ENCODE measurements at places on chromosomes 4 and X.

- no peak for DNase-seq
These were observed 38.5 kb upstream of the PROM1 start for GRCh38 chr4:16122308-16122711.

- DNase-seq = no peak
These were observed 72.4 kb upstream of the KLHL13 start for GRCh38 chrX:118189000-118189399.

DNA sequence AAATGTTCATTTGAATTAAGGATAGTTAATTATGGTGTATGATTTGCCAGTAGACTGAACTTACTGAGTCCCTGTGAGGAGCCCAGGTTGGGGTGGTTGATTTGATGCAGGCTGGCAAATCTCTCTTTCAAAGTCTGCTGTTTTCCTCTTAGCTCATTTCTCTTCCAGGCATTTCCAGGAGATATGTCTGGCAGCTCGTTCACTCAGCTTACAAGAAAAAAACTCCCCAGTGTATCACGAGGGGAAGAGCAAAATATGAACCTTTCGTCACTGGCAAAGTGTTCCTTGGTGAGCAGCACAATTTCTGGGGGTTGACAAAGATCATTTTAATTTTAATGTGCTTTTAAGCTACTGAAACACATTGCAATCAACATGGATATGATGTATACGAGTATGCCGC lies 244.2 kb downstream of the CBLL2 start:
- no peak for DNase-seq

- no peak for DNase-seq
These were observed 597.2 kb downstream of the GALNTL6 start for GRCh38 chr4:172410363-172410762.

- no peak for DNase-seq
These were observed 102.7 kb downstream of the PHOX2B start for GRCh38 chr4:41645728-41646390.

- peak; percentile 26 for DNase-seq
These were observed 421.7 kb upstream of the HTR2C start for GRCh38 chrX:114162068-114162735.

DNA sequence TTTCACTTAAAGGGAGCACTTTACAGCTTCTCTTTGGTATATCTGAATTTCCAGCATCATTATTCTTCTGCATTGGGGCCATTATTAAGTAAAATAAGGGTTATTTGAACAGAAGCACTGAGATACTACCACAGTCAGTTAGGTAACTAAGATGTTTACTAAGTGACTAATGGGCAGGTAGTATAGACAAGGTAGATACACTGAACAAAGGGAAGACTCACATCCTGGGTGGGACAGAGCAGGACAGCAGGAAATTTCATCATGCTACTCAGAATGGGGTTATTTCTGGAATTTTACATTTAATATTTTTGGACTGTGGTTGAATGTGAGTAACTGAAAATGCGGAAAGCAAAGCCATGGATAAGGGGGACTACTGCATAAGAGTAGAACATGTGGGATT lies 316.0 kb downstream of the CCSER1 start:
- no peak for DNase-seq

DNA sequence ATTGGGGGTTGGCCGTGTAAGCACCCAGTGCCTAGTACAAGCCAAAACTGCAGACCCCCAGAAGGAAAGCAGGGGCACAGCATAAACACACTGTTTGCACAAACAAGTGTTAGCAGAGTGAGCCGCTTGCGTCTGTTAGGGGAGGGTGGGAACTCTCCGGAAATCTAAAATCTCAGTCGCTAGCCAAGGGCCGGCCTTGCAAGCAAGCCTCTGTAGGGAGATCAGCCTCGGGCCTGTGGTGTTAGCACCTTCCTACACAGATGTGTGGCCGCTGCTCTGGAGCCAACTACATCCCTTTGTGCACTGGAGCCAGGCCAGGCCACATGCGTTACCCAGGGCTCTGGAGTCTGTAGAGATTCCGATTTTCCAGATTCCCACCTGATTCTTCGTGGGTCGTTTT lies 67.1 kb downstream of the GPR143 start:
- DNase-seq = no peak

- no peak for DNase-seq
These were observed 35.2 kb upstream of the LPAR4 start for GRCh38 chrX:78712336-78712735.

DNA sequence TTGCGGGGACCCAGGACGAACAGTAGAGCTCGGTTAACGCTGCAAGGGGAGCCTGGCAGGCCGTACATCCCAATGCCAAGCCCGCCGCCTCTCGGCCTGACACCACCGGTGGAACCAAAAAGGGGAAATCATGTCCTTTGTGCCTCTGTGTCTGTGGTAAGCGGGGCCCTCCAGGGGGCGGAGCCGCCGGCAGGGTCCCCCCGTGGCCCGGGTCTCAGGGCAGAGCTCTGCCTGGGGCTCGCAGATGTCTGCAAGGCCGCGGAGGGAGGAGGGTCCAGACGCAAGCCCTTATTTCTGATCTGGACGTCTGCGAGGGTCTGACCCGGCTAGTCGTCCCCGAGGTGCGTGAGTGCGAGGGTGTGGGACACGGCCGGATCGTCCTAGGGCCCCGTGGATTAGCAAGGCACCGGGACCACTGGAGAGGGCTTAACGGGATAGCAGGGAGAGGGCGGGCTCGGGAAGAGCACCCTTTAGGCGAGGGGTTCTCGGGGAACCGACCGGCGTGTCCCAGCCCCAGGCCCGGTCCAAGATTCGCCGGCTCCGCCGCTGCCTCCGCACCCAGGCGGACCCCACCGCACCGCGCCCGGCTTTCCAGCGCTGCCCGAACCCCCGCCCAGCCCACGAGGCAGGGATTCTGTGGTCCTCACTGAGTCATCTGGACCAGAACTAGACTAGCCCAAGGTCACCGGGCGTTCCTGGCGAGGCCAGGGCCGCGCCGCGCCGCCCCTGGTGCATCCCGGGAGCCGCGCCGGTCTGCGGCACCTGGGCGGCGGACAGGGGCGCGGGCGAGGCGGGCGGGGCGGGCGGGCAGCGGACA lies 863 bp upstream of the FAM193A start:
- peak; percentile 86 for DNase-seq

DNA sequence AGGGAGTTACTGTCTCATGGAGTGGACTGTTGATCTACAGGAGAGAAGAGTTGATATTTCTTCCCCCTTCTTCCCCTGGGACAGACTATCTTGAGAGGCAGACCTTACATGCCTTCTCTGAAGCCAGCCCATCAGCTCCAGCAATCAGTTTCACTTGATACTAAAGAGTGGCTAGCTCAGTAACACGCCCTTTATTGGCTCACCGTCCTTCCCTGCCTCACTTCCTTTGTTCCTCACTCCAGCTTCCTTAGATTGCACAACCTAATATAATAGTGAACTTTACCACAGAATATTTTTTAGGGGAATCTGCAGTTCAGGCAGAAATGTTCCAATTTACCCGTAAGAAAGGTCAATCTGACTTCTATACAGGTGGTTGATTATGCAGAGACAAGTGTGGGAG lies 128.1 kb upstream of the NDP start:
- no peak for DNase-seq

DNA sequence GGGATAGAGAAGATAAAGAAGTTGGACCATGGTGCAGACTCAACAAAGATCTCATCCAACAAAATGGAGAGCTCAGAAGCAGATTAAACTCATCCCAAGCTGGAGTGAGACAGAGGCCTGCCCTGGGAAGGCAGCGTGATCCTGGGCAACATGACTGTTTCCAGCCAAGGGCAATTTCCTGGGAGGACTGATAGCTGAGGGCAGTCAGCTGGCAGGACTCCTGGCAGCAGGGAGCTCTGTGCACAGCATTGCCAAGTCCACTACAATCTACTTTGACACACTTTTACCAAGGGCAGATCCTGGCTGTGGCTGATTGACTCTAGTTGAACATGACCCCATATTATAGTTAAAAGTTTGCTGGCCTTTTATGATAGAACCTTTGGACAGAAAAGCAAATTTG lies 357.3 kb upstream of the RASGEF1B start:
- no peak for DNase-seq

- no peak for DNase-seq
These were observed 380.4 kb downstream of the PCDH7 start for GRCh38 chr4:31100536-31100935.

DNA sequence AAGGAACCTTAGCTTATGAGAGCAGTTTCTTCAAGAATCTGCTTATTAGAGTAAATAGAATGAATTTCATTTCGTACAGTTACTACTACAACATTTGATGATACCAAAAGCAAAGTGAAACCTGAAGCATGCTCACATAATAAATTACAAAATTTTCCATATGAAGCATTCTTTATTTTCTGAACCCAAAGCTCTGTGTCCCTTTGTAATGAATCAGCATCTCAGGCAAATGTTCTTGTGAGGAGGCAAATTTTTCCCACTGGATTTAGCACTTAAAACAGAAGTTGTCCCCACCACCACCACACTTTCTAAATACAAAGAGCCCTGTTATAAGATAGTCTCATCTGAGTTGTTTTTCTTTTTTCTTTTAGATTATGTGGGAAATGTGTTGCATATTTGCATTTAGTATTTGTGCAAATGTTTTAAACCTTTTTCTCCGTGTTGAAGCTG lies 70.7 kb upstream of the NFKB1 start:
- no peak for DNase-seq

GRCh38 chr4:110172972-110173371 lies 25.4 kb downstream of the ELOVL6 start:
- no peak for DNase-seq

- DNase-seq = no peak
These were observed 76.7 kb downstream of the TMEM131L start for GRCh38 chr4:153542834-153543233.

DNA sequence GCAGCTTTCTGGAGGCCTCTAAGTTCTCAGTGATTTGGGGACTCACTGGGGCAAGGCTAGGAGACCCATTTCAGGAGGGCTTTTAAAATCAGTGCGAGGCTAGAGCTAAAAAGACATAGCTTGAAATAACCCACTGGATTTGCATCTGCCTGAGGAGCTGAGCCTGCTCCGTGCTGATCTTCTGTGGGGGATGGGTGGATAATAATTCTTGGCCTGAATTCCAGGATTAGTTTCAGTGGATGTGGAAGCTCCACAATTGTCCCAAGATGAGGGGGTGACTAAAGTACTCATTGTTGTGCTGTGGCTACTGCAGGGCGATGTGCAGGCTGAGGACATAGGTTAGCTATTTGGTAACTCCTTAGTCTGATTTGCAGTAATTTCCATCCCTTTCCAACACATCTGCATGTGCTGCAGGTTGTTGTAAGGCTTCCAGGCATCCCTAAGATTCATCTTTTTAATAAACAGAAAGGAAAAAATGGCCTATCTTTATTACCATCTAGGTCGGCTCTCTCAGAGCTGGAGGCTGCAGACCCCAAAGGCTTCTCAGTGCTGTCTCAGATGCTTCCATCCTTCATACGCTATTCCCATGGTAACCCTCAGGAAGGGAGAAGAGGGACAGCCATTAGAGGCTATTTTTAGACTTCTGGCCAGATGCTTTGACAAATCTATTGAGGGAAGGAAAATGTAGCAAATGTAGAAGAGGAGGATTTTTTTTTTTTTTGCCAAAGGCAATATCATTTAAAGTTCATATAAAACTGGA lies 63.4 kb downstream of the GRXCR1 start:
- DNase-seq = no peak

- DNase-seq = no peak
These were observed 72.9 kb upstream of the STIM2 start for GRCh38 chr4:26787461-26788340.

DNA sequence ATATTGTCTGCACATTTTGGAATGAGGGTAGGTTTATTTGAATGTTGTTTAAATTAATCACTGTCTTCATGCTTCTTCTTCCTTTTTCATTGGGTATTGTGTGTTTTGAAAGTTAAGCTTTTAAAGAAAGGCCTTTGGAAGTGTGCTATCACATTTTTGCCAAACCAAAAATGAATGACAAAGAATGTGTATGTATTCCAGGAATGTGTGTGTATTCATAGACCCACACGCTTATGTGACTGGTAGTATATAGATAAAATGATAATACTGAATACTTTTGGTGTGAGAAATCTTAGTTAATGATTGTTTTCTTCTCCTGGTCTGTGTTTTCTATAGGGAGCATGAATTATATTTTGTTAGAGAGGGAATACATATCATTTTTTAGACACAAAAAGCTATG lies 404.4 kb downstream of the TLL1 start:
- DNase-seq = no peak

DNA sequence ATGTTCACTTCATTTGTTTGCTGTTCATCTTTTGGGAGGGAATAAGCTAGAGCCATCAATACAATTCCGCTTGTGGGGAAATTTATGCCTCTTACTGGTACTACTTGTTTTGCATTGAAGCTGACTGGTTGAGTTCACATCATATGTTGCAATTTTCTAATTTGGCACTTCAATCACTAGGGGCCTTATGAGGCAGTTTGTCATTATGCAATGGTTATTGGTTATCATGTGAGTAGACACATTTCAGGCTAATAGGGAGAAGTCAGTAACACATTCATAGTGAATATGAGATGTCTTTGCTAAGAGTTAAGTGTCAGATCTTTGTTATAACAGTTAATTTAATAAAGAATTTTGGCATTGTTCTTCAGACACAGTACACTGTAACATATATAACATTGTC lies 5.0 kb downstream of the RPL36A start:
- DNase-seq = no peak

GRCh38 chrX:126550816-126551215 lies 1.8 kb downstream of the DCAF12L1 start:
- DNase-seq = no peak

- DNase-seq = no peak
These were observed 2.2 kb downstream of the BTK start for GRCh38 chrX:101383679-101384205.

DNA sequence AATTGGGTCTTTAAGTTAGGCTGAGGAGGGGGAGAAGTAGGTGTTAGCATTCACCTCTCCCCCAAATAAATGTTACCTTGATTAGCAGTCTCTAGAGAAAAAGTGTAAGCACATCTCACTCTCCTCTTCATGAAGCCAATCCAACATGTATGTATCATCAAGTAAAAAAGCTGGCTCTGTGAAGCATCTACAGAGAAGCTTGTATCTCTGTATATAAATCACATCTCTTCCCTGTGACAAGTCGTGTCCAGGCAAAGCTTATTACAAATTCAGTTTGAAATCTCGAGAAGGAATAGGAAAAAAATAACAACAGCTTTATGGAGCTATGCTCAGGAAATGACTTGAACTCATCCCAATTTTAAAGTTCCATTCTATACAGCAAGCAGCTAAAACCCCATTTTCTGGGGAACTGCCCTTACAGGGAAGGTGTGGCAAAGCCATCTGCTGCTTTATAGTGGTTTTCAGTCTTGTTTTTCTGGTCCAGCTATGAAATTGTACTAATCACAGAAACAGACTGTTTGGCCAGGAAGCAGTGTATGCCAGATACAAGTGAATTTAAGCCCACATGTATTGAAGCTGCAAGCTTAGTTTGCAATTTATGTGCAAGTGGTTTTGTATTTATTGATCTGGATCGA lies 313.3 kb upstream of the NOCT start:
- no peak for DNase-seq

DNA sequence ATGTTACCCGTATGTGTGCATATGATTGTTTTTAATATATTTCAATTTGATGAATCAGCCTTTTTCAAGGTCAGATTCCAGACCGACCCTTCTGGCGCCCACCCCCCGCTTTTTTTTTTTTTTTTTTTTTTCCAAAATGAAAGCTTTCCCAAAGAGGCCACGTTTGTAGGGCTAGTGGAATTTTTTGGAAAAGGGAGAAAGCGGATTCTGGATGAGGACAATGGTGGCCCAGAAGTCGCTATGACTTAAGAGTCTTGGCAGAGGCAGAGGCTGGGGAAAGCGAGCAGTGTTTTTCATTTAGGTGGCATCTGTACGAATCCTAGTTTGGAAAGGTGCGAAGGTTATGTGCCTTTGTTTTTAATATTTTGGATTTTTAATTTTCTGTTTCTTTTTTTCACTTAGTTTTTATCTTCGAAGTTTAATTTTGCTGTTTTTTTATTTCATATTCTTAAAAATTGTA lies 14.6 kb downstream of the NDUFB11 start:
- no peak for DNase-seq
